ENCODE measurements at places on chromosomes 11 and 22. TPM values are rescaled to one million over a fixed set of nuclear protein-coding genes. Genes with fewer than 3 reads are reported as not detected.

GPR83 gene
- not detected for total RNA-seq

MALAT1 gene
- total RNA-seq: 16,609 TPM

CCDC157 gene
- total RNA-seq: not detected

MAPK8IP2 gene
- 0.54 TPM for total RNA-seq

GSTT2B gene
- 0.39 TPM for total RNA-seq

PRRG4 gene
- 0.32 TPM for total RNA-seq

CRYBA4 gene
- total RNA-seq: not detected

C11orf86 gene
- total RNA-seq: not detected

MS4A4E gene
- not detected for total RNA-seq

PANX3 gene
- total RNA-seq: not detected

SCN3B gene
- not detected for total RNA-seq

MRGPRF gene
- total RNA-seq: not detected

VSIG2 gene
- total RNA-seq: not detected

SLC17A6 gene
- total RNA-seq: not detected

TRPC6 gene
- not detected for total RNA-seq

ALKBH3 gene
- 35.5 TPM for total RNA-seq

UBQLN3 gene
- 0.25 TPM for total RNA-seq

MMP12 gene
- not detected for total RNA-seq

DNAJC4 gene
- 48.7 TPM for total RNA-seq

DDTL gene
- total RNA-seq: 2.8 TPM

DNAL4 gene
- 7.8 TPM for total RNA-seq

TCN2 gene
- 1.5 TPM for total RNA-seq

CBLIF gene
- not detected for total RNA-seq

TCF20 gene
- 75.0 TPM for total RNA-seq

Data from activated naive CD4-positive, alpha-beta T cell treated with anti-CD3 and anti-CD28 coated beads, Interleukin-2, amount 50 U/mL, for 72 hours (primary cell).